ENCODE measurements at places on chromosomes 1 and 21.

DNA sequence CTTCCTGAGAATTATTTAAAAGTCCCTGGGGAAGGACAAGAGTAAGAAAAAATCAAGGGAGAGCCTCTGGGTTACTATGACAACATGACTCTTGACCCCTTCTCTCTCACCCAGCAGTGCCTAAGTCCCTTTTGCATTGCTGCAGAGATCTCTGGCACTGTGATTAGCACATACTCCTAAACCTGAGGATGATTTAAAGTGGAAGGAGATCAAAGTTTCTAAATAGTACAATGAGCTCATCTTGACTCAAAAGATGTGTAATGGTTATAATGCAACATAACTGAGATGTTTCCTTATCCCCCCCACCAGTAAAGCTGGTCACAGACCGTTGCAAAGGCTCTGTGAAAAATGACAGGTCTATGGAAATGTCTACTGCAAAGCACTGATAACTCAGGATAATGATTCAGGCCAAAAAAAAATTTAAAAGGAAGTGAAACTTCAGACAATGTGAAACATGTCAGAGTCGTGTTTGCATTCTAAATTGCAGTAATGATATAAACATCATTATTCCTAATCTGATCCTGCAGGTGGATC, 519.2 kb downstream of the KIF26B start:
- no peak for DNase-seq
- no peaks in the 10 kb centered on the region for H3K4me1 ChIP-seq
- no peak overlapping the region for H3K4me3 ChIP-seq
- H3K36me3 ChIP-seq, result no peaks in the 10 kb centered on the region

GRCh38 chr1:229102741-229103391, 168.0 kb upstream of the RAB4A start:
- no peaks in the 10 kb centered on the region for H3K27me3 ChIP-seq
- H3K4me1 ChIP-seq, result peaks cover 2% of the 10 kb centered on the region
- H3K27ac ChIP-seq, result no peak overlapping the region

GRCh38 chr1:50603274-50604271, 180.3 kb upstream of the DMRTA2 start:
- no peak overlapping the region for H3K4me3 ChIP-seq
- no peaks in the 10 kb centered on the region for H3K27me3 ChIP-seq
- H3K36me3 ChIP-seq, result no peaks in the 10 kb centered on the region
- DNase-seq, result no peak

DNA sequence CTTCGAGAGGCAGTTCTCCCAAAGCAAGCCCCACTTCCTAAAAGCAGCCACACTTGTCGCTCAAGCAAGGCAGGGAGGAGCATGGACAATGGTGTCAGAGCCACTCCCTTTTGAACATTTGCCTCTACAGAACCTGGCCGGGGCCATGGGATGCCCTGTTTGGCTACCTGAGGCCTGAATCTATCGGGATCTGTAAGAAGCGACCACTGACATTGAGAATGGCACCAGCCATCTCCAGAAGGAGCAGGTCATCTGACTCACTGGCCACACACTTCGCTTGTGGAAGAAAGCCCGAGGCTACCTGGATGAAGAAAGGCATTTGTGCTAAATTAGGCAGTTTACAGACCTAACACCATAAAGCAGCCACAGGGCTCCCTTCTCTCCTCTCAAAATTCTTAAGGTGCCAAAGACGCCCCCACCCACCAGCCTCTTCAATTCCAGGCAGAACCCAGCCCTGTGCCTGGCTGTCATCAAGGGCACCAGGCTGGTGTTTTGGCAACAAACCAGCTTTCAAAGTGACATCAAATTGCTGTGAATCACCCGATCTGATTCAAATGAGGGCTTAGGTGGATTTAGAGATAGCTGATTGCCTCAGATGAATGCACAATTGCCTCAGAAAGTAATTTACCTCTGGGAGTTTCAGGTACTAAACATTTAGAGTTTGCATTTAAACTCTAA, 104.8 kb downstream of the ETS2 start:
- no peaks in the 10 kb centered on the region for H3K4me1 ChIP-seq
- no peak overlapping the region for H3K27ac ChIP-seq
- peaks cover 24% of the 10 kb centered on the region for H3K27me3 ChIP-seq
- no peaks in the 10 kb centered on the region for H3K36me3 ChIP-seq
- no peak overlapping the region for H3K4me3 ChIP-seq
- DNase-seq, result no peak

GRCh38 chr1:80836505-80836904, 964.2 kb upstream of the ADGRL2 start:
- no peak overlapping the region for H3K27ac ChIP-seq
- H3K36me3 ChIP-seq, result no peaks in the 10 kb centered on the region
- no peaks in the 10 kb centered on the region for H3K4me1 ChIP-seq
- no peaks in the 10 kb centered on the region for H3K27me3 ChIP-seq
- DNase-seq, result no peak

DNA sequence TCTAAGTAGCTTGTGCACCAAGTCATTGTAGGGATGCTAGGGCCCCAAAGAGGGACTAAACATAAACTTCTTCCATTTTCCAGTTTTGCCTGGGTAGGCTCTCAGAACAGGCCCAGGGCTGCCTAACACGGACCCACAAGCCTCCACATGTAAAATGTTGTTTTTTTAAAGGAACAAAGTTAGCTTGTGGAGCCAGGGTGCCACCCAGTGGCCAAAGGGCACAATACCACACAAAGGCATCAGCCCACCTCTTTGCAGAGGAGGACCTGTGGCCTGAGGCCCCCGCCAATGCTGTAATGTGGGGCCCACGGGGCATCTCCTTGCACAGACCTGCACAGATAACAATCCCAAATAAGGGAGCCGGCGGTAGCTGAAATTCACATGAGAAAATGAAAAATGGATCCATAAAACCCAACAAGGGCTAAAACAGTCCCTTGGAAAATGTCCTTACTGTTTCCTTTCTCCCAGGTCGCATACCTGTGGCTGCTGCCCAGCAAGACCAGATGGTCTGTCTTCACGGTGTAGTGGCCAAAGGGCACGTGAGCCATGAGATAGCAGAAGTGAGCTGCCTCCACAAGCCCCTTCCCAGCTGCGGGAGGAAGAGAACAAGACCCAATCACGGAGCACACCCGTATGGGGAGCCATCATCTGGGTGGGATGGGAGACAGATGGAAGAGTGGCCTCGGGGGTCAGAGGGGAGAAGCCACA, 23.8 kb downstream of the SEC16B start:
- H3K27ac ChIP-seq, result no peak overlapping the region

- H3K27ac ChIP-seq, result no peak overlapping the region
- no peak for DNase-seq
- no peak overlapping the region for H3K4me3 ChIP-seq
- H3K36me3 ChIP-seq, result no peaks in the 10 kb centered on the region
- no peaks in the 10 kb centered on the region for H3K4me1 ChIP-seq
These were observed 99.4 kb downstream of the TSEN15 start for GRCh38 chr1:184150776-184151531.

- DNase-seq, result no peak
- H3K36me3 ChIP-seq, result no peaks in the 10 kb centered on the region
- H3K4me1 ChIP-seq, result peaks cover 9% of the 10 kb centered on the region
- no peak overlapping the region for H3K27ac ChIP-seq
- peaks cover 15% of the 10 kb centered on the region for H3K27me3 ChIP-seq
- H3K4me3 ChIP-seq, result no peak overlapping the region
These were observed 1.6 kb upstream of the GREM2 start for GRCh38 chr1:240613356-240614142.

- H3K27me3 ChIP-seq, result no peaks in the 10 kb centered on the region
- no peak for DNase-seq
- H3K4me3 ChIP-seq, result no peak overlapping the region
- no peaks in the 10 kb centered on the region for H3K36me3 ChIP-seq
These were observed 34.0 kb downstream of the CHAF1B start for GRCh38 chr21:36419241-36419640.

- H3K27me3 ChIP-seq, result no peaks in the 10 kb centered on the region
- no peaks in the 10 kb centered on the region for H3K4me1 ChIP-seq
- H3K4me3 ChIP-seq, result no peak overlapping the region
- no peak overlapping the region for H3K27ac ChIP-seq
These were observed 30.5 kb downstream of the C4BPA start for GRCh38 chr1:207134581-207134980.

- no peak for DNase-seq
- H3K36me3 ChIP-seq, result no peaks in the 10 kb centered on the region
- no peak overlapping the region for H3K4me3 ChIP-seq
- no peaks in the 10 kb centered on the region for H3K27me3 ChIP-seq
These were observed 112.2 kb upstream of the MROH9 start for GRCh38 chr1:170823120-170823519.

GRCh38 chr1:161398900-161399256, 31.2 kb upstream of the CFAP126 start:
- peak overlapping the region; percentile 71 for H3K4me3 ChIP-seq
- peak overlapping the region; percentile 97 for H3K27ac ChIP-seq
- no peaks in the 10 kb centered on the region for H3K36me3 ChIP-seq
- no peaks in the 10 kb centered on the region for H3K4me1 ChIP-seq

GRCh38 chr21:31900121-31900895, 27.5 kb downstream of the HUNK start:
- H3K27me3 ChIP-seq, result no peaks in the 10 kb centered on the region
- no peaks in the 10 kb centered on the region for H3K36me3 ChIP-seq
- no peak for DNase-seq
- no peak overlapping the region for H3K27ac ChIP-seq

DNA sequence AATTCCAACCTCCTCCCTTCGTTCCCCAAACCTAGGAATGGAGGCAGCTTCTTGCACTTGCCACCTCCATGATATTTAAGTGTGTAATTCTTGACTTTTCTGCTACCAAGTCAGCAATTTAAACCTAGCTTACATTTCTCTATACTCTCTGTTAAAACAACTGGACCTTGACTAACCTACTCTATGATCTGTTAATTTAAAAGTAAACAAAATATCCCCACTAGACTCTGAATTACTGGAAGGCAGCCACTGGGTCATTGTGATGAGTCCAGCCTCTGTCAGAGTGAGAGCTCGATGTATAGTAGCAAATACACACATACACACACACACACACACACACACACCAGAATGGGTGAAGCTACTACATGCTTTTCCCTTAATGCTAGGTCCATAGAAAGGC, 40.0 kb upstream of the DHCR24 start:
- H3K4me3 ChIP-seq, result no peak overlapping the region
- H3K4me1 ChIP-seq, result no peaks in the 10 kb centered on the region
- no peaks in the 10 kb centered on the region for H3K27me3 ChIP-seq
- no peak for DNase-seq

- no peak overlapping the region for H3K4me3 ChIP-seq
- no peak overlapping the region for H3K27ac ChIP-seq
- no peak for DNase-seq
These were observed 18.3 kb upstream of the KRTAP7-1 start for GRCh38 chr21:30847627-30848500.

DNA sequence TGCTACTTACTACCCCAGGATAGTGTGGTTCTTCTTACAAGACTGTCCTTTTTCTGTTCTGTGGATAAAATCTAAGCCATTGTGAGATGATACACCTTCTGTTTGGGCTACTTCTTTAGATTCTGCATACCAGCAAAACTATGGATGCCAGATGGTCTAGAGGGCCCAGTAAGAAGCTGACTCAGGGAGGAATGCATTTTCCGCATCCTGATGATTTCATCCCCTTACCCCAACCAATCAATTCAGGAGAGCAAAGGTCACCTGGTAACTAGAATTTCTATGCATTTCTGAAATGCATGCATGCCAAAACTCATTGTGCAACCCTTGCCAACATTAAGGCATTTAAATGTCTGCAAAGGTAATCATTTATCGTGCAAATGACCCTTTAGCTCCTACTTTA, 285.7 kb upstream of the ZP4 start:
- H3K27me3 ChIP-seq, result no peaks in the 10 kb centered on the region
- H3K36me3 ChIP-seq, result no peaks in the 10 kb centered on the region
- H3K27ac ChIP-seq, result no peak overlapping the region
- DNase-seq, result no peak
- no peaks in the 10 kb centered on the region for H3K4me1 ChIP-seq

DNA sequence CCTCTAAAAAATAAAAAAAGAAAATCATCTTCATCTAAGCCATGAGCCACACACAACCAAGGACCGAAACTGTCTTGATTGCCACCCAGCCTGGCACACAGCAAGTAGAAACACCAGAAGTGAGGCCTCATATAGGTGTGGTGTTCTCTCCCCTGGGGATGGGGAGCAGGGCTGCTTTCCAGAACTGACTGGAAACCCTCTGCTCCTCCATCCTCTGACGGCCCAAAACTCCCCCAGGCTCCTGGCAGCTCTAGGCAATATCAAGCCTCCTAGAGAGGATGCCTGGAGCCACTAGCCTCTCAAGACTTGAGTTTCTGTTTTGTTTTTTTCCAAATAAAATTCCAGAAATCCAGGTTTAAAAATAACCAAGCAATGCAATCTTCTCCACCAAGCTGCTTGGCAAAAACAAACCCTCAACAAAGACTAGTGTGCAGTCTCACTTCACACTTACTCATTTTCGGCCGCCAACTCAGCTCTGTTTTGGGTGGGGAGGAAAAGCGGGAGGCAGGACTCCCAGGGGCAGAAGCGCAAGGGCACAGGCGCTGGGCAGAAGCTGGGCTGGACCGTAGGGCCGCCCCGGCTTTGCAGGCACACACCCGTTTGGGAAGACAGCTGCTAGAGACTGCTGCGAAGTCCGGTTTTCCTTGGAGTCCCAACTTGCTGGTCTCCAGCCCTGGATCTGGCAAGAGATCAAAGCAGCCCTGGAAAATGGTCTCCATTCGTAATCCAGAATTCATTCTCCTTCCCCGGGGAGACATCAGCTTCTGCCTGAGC, 78.2 kb upstream of the CAPZB start:
- H3K27me3 ChIP-seq, result peaks cover 2% of the 10 kb centered on the region
- H3K4me3 ChIP-seq, result no peak overlapping the region
- H3K27ac ChIP-seq, result no peak overlapping the region
- peaks cover 3% of the 10 kb centered on the region for H3K4me1 ChIP-seq

GRCh38 chr1:226003502-226004170, 4.5 kb upstream of the SDE2 start:
- H3K4me3 ChIP-seq, result no peak overlapping the region
- no peaks in the 10 kb centered on the region for H3K36me3 ChIP-seq
- H3K27ac ChIP-seq, result no peak overlapping the region
- no peaks in the 10 kb centered on the region for H3K27me3 ChIP-seq

GRCh38 chr1:197903196-197903514, 725 bp downstream of the C1orf53 start:
- H3K4me1 ChIP-seq, result peaks cover 2% of the 10 kb centered on the region
- H3K4me3 ChIP-seq, result peak overlapping the region; percentile 65
- H3K36me3 ChIP-seq, result no peaks in the 10 kb centered on the region
- no peak overlapping the region for H3K27ac ChIP-seq
- H3K27me3 ChIP-seq, result peaks cover 24% of the 10 kb centered on the region

DNA sequence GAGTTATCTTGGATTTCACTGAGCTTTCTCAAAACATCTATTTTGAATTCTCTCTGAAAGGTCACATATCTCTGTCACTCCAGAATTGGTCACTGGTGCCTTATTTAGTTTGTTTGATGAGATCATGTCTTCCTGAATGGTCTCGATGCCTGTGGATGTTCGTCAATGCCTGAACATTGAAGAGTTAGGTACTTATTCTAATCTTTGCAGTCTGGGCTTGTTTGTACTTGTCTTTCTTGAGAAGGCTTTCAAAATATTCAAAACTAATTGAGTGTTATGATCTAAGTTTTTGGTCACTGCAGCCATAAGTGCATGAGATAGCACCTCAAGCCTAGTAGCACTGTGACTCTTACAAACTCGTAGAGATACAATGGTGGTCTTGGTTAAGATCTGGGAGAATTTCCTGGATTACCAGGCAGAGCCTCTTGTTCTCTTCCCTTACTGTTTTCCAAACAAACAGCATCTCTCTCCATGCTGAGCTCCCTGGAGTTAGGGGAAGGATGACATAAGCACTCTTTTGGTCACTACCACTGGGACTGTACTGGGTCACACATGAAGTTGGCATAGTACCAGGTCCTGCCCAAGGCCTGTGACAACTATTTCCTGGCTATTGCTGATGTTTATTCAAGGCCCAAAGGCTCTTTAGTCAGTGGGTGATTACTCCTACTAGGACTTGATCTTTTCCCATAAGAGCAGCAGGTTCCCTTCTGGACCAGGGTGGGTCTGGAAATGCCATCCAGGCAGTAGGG, 25.6 kb downstream of the SLC22A15 start:
- H3K36me3 ChIP-seq, result no peaks in the 10 kb centered on the region
- H3K27ac ChIP-seq, result no peak overlapping the region
- H3K27me3 ChIP-seq, result peaks cover 7% of the 10 kb centered on the region
- no peak overlapping the region for H3K4me3 ChIP-seq
- DNase-seq, result no peak
